Left hindlimb (tissue), 1 donor: ENCODE measurements at places on chromosomes 5 and 9.

DNA sequence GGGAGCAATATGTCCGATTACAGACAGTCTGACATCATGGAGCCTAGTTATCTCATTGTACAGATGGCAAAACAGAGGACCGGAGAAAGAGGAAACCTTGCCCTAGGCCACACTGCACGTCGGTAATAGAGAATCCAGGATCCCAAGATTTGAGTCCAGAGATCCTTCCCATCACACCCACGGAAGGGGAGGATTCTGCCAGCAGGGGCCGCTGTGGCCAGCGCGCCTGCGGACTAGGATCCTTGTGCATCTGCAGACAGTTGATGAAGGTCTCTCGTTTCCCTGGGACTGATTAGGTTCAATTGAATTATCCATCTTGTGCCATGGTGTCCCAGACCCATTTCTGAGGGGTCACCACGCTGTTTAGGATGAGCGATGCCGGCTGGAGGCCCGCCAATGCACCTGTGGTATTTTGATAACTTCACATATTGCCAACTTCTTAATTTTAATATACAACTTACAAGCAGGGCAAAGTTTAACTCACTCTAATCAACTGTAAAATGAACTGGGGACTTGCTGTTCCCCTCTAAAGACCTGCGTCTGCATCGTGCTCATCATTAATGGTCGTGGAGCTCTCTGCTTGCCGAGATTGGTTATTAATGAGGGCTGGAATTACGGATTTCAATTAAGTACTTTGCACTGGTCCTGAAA is 592.7 kb upstream of the BRINP1 start:
- DNase-seq, result no peak

- no peak for DNase-seq
Measured at GRCh38 chr5:128143911-128144310, 60.3 kb downstream of the SLC12A2 start.

DNA sequence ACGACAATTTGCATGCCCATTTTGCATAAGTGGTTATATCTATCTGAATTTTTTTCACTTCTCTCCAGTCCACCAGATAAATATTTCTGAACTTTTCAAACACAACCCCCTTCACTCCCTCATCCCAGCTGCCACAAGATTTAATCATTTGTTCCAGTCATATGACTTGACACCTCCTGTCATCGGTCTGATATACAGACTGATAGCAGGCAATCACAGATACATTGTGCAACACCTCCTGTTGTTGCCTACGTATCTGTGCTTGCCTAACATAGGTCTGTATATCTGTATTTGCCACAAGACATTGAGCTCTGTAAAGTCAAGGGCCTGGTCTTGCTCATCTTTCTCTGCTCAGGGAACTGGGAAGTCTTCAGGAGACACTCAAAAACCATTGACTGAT is 65.6 kb downstream of the GNA14 start:
- DNase-seq, result no peak

DNA sequence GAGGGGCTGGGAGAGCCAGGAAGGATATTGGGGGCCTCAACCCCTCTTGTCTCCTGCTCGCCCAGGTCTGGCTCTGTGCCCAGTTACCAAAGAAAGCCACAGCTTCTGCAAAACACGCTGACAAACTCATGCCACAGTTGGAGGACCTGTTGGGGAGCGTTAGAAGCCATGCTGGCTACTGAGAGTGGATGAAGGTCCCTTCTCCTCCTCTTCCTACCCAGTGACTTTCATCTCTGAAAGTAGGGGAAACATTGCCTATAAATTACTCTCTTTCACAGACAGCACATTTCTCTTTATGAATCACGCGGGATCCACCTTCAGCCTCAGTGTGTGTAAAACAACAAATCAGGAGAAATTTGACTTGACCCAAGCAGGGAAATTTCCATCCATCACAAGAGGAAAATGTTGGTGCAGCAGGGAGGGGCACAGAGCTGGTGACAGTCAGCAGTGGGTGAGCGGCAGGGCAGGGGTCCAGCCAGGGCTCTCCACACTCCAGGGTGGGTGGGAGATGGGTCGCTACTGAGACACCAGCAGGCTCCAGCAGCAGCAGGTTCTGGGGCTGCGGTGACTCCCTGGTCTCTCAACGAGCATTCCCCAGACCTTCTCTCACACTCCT is 181.9 kb downstream of the FGF18 start:
- no peak for DNase-seq

- DNase-seq, result no peak
Measured at GRCh38 chr5:84634256-84634655, 249.6 kb upstream of the EDIL3 start.

DNA sequence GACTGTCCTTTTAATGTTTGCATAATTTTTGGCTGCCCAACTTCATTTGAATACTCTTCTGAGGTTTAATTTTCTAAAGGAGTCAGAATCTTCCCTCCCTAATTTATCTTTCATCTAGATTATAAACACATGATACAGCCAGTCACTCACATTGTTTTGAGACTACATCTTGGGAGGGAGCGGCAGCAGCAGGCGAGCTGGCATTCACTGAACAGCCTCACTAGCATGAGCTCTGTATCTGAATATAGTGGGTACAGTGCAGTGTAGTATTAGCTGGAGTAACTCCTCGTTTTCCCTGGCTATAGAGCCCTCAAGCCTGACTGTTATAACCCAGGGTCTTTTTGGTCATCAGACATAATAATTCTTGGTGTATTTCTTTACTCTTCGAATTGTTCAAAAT is 969.2 kb upstream of the COX7C start:
- DNase-seq, result no peak

GRCh38 chr9:93493949-93494348 is 40.6 kb upstream of the FAM120AOS start:
- DNase-seq, result no peak

- no peak for DNase-seq
Measured at GRCh38 chr5:7876867-7877266, 7.9 kb downstream of the MTRR start.

DNA sequence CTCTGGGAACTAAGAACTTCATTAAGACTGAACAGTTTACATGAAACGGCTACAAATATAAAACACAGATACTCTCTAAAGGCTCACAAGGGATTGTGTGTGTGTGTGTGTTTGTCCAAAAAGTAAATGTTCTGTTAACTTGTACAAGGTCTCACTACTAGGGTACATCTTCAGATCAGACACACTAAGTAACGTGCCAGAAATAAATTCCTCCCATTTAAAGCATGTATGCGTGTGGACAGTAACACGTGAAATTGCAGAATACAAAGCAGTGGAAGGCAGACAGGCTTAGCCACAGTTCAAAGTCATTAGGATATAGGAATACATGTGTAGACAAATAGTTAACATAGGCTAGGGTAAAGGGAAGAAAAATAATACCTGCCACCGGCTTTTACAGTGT is 1.8 kb downstream of the BNC2 start:
- DNase-seq, result no peak

GRCh38 chr9:13324988-13325387 is 45.5 kb upstream of the MPDZ start:
- no peak for DNase-seq

DNA sequence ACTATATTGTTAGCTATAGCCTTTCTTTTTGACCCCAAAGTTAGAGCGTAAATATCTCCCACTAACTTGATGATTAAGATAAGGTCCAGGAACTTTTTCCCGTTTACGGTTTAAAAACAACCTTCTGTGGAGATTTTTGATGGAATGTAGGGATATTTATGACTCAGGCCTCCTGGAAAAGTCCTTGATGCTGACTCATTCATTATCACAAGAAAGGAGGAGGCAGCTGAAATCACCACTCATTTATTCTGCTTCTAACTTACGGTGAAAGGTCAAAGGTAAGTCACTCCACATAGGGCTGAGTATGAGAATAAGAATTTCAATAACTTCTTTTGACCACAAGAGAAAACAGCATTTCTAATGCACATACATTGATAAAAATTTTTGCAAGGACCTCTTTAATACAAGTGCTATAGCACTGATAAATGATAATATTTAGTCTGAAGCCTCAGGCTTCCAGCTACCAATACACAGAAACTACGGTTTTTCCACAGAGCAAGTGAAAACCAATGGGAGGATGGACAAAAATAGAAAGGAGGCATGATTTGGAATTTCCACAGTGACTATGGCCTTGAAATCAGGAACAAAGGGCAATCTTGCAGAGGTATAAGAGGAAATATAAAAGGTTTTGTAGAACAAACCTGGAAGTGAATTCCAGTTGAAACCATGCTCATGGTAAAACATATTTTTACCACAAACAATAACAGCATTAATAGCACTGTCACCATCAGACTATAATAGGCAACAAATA is 146.5 kb downstream of the PPP2R2B start:
- no peak for DNase-seq

- peak; percentile 61 for DNase-seq
Measured at GRCh38 chr5:142782976-142783530, 12.9 kb downstream of the ARHGAP26 start.

DNA sequence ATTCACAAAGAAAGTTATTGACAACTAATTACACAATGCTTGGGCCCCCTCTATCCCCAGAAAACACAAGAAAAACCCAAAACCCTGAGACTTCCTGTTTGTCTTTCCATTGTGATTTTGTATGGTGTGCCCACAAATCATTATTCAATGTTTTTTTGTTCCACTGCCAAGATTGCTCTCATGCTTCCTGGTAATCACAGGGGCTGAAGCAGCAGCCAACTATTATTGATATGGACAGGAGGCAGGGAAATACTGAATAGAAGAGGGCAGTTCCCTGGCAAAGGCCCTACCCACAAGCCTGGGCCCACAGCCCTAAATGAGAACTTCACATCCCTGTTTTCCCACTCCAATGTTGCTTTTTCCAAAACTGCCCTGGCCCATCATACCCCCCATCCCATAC is 21.5 kb upstream of the RFK start:
- no peak for DNase-seq

DNA sequence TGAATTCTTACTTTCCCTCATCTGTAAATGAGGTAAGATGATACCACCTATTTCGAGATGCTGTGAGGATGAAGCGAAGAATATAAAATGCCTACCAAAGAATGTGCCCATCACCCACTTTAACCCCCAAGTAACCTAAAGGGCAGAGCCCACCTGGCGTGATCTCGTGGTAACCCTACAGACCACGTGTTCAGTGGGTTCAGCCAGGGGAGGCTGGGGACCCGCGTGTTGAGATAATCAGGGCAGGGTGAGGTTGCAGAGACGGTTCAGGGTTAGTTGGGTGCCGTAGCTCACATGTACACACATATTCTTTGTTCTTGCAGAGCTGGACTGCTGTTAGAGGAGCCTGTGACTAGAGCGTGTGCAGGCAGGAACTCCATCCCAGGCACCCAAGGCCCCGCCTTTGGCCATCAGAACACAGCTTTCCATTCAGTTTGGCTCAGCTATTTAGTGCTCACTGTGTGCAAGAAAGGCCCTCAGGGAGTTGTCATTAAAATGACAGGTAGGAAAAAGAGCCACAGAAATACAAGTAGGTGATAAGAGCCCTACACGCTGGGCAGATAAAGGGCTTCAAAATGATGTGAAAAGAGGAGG is 56.5 kb upstream of the HAND1 start:
- no peak for DNase-seq

DNA sequence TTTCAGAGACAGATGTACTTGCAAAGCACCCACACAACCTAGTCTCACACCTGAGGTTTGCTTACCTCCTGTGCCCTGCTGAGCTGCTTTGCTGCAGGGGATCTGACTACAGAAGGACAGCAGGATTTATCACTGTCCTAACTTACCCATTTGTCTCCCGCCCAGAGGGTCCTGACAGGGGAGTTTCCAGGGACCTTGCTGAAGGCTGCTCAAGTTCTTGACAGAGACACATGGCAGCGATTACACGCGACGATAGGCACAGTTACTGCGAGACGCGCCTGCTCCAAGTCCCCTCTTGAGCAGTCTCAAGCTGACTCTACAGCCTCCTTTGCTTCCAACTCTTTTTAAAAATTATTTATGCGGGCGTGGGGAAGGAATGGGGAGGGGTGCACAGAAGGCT is 24.6 kb upstream of the GALNT10 start:
- DNase-seq, result no peak

- peak; percentile 72 for DNase-seq
Measured at GRCh38 chr5:16931334-16932110, 4.6 kb downstream of the MYO10 start.

DNA sequence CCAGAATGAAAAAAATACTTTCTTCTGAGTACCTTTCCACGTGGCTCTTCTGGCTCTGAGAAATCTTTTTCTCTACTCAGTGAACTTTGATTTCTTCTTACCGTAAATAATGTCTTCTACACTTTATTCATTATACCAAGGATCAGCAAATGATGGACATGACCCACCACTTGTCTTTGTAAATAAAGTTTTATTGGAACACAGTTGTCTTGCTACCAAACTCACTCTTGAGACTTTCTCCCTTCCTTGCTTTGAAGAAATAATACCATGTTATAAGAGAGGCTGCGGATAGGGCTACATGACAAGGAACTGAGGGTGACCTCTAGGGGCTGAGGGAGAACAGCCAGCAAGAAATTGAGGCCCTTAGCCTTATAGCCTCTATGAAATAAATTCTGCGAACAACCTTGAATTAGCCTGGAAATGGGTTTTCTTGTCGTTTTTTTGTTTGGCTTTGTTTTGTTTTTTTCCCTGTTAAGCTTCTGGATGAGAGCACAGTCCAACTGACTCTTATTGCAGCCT is 212.5 kb downstream of the COMMD10 start:
- no peak for DNase-seq

GRCh38 chr5:84091127-84091799 is 293.4 kb downstream of the EDIL3 start:
- no peak for DNase-seq

DNA sequence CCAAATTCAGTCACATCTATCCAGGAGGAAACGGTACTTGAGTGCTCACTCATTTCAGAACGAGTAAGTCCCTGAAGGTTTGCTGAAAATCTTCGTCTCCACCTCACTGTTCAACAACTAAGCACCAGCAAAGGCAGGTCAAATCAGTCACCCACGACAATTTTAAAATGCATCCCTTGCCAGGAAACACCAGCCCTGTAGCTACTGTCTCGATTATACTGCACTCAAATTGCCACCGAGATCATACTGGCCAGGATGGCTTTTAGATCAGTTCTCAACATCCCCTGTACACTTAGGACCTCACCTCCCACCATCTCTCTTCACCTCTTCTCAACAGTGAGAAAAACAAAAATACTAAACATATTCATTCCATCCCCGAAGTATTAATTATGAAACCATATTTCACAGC is 298.6 kb downstream of the AGTPBP1 start:
- no peak for DNase-seq

DNA sequence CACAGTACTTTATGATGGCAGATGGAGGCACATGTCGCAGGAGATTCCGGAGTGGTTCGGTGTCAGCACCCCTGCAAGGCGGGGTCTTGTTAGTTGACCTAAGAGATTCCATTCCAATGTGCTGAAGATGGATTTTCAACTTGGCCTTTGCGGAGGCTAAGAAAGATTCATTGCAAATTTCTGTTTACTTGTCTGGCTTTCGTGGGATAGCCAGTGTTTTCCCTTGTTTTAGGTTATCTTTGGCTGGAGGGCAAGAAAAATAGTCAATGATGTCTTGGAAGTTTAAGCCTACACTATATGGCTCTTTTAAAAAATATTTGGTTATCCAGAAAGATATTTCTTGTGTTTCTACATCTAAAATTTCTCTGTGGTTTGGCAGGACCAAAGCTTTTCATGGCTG is 123.6 kb upstream of the PTCH1 start:
- DNase-seq, result peak; percentile 48

GRCh38 chr9:69936427-69936826 is 107.2 kb upstream of the MAMDC2 start:
- DNase-seq, result no peak

GRCh38 chr9:105157171-105157583 is 87.3 kb upstream of the SLC44A1 start:
- peak; percentile 41 for DNase-seq
